ENCODE measurements at places on chromosomes 16 and 17.
A peak's percentile ranks its signal among the peaks of the same experiment; 100 is the strongest.

GRCh38 chr17:17382971-17383370 is 79.8 kb downstream of the NT5M start:
- no peak for DNase-seq

DNA sequence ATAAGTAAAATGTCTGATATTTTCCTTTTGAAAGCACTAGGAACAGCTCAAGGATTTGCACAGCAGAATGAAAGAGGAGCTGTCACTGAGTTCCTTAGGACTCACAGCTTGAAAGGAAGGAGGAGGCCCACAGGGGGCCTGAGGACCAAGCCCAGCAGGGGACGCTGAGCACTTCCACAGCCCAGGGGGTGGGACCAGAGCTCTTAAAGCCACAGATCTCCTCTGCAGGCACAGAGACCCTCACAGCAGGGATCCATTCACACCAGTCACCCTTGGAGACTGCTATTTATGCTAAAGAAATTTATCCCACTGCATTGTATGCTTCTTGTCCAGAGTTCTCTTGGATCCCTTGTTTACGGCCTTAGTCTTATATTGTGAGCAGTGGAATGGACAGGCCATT is 253.3 kb downstream of the STX8 start:
- no peak for DNase-seq

- DNase-seq = no peak
Measured at GRCh38 chr16:85677383-85677967, 11.3 kb downstream of the GINS2 start.

GRCh38 chr16:85514295-85514597 is 98.9 kb upstream of the GSE1 start:
- DNase-seq = no peak

GRCh38 chr16:2785101-2785991 is 2.0 kb downstream of the PRSS33 start:
- peak; percentile 39 for DNase-seq

DNA sequence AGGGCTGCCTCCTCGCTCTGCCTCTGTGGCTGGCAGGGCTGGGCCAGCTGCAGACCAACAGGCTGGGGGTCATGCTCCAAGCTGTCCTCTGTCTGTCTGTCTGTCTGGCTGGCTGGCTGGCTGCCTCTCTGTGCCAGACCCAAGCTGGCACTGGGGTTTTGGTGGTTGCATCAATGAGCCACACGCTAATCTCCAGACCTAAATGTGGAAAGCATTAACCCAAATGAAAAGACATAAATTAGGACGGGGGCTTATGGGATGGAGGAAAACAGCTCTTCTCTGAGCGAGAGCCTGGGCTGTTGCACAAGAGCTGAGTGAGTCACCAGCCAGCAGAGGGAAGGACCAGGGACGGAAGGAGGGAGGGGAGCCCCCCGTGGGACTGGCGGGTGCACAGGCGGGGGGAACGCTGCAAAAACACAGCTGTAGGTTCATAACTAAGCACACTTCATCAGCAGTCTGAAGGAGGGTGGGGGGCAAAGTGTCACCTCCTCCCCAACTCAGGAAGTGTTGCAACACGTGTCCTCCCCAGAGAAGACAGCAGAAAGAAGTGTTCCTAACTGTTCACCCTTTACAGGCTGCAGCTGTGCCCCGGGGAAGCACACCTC is 83.4 kb downstream of the GAS7 start:
- peak; percentile 79 for DNase-seq

DNA sequence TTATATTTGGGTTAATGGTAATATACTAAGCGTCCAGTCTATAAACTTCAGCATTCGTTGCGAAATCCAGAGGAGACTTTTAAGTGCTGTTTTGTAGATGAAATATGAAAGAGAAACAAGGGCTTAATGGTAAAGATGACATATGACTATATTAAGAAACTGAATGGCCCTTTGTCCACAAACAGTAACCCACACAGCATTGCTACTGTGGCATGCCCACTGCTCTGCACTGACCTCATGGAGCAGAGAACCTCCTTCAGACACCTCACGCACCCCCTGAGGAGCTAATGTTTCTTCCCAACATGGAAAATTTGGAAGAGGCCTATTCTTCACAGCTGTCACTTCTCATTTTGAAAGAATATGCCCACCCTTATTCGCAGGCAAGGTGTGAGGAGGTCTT is 26.7 kb downstream of the ASPA start:
- no peak for DNase-seq

DNA sequence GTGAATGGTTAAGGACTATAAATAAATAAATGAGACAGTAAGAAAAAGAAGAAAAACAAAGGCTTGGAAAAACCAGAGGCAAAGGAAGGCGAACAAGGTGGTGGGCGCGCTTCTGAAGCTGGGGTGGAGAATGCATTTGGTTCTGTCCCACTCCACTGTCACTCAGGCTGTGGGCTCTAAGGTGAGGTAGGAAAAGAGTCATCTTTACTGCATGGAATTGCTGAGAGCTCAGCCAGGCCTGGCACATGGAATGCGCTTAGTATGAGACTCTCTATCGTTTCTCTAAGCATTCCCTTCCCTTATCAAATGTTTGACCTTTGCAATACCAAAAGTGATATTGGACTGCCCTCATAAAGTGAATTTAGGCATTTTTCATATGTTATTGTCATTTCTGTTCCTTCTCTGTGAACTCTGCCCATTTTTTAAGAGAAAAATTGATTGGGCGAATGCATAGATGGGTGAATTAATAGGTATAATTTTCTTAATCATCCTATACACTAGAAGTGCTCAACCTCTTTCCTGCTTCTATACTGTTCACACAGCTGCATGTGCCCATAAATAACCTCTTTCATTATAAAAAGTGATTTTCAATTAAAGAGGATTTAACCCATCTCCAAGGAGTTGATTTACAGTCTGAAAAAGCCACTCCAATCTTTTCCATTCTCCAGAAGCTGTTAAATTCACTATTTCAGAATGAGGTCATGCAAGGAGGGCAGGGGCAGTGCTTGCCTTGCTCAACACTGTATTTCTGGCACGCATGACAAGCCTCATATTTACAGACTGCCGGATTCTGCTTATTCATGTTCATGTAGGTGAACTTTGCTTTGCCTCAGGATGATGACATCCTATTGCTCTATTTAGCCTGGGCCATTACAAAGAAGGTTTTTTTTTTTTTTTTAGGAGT is 87.7 kb downstream of the MYH10 start:
- no peak for DNase-seq

- no peak for DNase-seq
Measured at GRCh38 chr17:44872131-44872768, 24.6 kb downstream of the HIGD1B start.

DNA sequence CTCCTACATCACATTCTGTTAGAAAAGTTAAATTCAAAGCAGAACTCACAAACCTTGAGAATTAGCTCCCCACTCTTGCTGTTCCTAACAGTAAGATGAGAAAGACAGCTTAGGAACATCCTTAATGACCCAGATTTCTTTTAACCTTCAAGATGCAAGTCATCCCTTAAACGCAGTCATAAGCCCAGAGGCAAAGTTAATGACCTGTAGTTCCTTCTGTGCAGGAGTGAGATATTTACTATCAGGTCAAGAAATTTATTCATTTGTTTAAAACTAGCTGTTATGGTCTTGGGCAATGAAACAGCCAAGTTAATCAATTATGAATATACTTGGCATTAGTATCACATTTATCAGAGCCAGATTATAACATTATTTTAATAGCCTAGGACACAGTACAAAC is 37.1 kb downstream of the NXPH3 start:
- DNase-seq = no peak

- DNase-seq = no peak
Measured at GRCh38 chr16:58507195-58507962, 7.4 kb downstream of the NDRG4 start.

DNA sequence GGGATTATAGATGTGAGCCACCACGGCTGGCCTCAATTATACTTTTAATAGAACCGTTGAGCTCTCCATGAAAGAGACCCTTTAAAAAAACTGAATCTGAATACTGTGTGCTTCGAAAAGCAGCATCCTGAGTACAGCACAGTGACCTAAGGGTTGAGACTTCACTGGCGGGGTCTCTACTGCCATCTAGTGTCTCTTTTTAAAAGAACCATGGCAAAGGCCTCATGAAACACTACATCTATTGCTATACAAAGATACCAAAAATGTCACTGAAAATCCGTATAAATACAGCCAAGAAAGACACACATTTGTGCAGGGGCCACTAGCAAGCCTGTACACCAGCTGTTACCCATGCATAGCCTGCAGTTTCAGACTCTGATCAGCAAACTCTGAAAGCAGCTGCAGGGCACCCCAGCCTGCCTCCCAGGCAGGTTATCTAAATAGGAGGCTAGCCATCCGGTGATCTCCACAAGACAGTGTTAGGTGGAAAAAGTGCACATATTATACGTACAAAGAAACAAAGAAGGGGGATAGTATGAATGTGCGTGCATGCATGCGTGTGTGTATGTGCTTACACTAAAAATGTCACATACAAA is 35.3 kb downstream of the NPLOC4 start:
- peak; percentile 7 for DNase-seq

GRCh38 chr17:1203111-1203966 is 23.6 kb upstream of the ABR start:
- DNase-seq = peak; percentile 46

GRCh38 chr16:17238285-17239028 is 232.3 kb downstream of the XYLT1 start:
- no peak for DNase-seq

- DNase-seq = no peak
Measured at GRCh38 chr17:12664894-12665262, 812 bp upstream of the MYOCD start.

GRCh38 chr17:44905006-44906000 is 6.1 kb upstream of the EFTUD2 start:
- no peak for DNase-seq

DNA sequence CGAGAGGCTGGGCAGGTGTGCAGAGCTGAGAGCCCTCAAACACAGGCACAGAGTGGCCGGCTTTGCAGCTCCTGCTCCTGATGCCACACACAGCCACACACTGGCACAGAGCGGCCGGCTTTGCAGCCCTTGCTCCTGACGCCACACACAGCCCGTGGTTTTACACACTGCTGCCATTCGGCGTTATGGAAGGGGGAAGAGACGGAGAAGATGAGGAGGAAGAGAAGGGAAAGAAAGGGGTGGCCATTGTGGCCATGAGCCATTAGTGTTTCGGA is 26.8 kb downstream of the WSCD1 start:
- no peak for DNase-seq

GRCh38 chr17:18120461-18121017 is 12.0 kb downstream of the MYO15A start:
- DNase-seq = no peak

DNA sequence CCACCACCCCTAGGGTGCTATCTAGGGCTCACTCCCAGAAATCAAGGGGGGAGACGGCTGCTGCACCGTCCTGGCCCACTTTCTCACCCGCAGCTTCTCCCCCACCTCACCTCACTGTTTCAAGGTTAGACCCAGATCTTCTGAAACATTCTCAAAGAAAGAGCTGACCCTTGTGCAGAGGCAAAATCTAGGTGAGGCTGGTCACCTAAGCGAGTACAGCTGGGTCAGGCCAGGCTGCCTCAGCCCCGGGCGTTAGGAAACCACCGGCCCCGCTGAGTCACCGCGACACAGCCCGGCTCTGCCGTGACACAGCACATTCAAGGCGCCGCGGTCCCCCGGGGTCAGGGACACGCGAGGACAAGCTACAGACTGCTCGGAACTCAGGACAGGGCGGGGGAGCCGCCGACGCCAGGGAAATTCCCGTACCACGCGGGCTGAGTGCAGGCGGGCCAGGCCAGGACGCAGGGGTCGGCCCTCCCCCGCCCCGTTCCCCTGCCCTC is 27.1 kb downstream of the GNPTG start:
- peak; percentile 69 for DNase-seq

GRCh38 chr17:32528825-32529224 is 42.0 kb downstream of the CDK5R1 start:
- DNase-seq = no peak

GRCh38 chr17:75565066-75565465 is 22.5 kb upstream of the MYO15B start:
- DNase-seq = no peak

DNA sequence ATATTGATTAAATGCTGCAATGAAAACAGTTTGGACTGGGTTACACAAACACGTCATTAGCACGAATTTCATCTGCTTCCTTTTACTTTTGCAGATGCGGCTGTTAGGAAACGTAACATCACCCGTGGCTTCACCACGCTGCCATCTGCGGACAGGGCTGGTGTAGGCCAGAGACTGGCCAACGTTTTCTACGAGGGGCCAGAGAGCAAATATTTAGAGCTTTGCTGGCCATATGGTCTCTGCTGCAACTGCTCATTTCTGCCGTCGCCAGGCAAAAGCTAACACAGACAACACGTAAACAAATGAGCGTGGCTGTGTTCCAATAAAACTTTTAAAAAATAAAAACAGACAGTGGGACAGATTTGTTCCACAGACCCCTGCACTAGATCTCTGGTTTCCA is 96.6 kb downstream of the ENGASE start:
- DNase-seq = no peak

GRCh38 chr17:73598212-73598611 is 46.0 kb downstream of the SDK2 start:
- DNase-seq = no peak

DNA sequence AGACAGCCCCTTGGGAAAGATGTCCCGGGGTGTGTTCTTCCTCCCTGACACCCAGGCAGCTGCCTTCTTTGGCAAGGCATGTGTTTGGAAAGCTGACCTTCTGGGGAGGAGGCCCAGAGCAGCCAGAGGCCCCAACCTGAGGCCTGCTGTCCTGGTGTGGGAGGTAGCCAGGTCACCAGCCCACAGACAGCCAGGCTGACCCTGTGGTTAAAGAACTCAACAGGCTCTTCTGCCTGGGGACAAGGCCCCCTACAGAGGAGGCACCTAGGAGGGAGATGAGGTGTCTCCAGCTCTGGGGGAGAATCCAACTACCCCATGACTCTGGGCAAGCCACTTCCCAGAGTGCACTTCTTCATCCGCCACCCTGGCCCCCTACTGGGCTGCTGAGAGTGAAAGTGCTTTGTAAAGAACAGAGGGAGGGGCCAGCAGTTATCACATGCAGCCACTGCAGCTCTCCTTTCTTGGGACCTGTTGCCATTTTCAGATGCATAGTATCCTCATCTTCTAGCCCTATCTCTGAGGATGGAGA is 13.1 kb upstream of the SREBF1 start:
- peak; percentile 39 for DNase-seq

DNA sequence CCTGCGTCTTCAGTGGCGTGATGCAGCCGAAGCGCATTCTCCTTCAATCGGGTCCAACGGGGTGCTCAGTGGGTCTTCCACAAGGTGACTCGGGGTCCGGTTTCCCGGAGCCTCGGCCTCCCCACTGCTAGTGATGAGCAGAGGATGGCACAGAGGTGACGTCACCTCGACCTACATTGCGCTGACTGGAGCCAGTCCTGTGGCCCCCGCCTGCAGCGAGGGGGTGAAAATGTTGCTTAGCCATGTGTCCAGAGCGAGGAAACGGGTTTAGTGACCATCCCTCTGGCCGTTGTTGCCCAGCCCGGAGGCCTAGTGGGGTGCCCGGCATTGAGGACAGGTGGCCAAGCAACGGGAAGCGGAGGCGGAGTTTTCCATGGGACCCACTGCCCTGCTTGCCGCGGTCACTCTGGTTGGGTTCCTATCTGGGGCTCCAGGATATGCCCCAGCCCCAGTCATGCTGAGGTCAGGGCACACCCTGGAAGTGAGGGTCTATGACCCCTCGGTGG is 190.6 kb upstream of the CIBAR2 start:
- DNase-seq = no peak

GRCh38 chr17:77279448-77280303 is 138.9 kb downstream of the SEC14L1 start:
- no peak for DNase-seq
